Fibroblast of pulmonary artery (primary cell): ENCODE measurements at places on chromosomes 4 and X.
A peak's percentile ranks its signal among the peaks of the same experiment; 100 is the strongest.

GRCh38 chrX:115494161-115494560, 66.8 kb upstream of the PLS3 start:
- DNase-seq, result no peak

DNA sequence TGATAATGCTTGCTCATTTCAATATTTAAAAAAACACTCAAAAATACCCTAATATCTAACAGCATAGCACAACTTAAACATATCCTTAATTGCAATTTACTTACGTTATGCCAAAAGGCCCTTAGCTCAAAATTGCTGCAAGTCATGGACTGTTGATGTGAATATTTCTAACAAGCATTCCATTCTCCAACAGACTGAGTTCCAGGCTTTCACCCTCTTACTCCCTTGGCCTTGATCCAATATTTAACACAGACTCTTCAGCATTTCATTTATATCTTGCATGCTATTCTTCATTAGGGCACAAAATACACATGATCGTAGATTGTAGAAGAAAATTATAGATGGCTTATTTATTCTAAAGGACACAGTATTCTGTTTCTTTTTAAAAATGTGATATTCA, 96.5 kb downstream of the RNF150 start:
- no peak for DNase-seq

DNA sequence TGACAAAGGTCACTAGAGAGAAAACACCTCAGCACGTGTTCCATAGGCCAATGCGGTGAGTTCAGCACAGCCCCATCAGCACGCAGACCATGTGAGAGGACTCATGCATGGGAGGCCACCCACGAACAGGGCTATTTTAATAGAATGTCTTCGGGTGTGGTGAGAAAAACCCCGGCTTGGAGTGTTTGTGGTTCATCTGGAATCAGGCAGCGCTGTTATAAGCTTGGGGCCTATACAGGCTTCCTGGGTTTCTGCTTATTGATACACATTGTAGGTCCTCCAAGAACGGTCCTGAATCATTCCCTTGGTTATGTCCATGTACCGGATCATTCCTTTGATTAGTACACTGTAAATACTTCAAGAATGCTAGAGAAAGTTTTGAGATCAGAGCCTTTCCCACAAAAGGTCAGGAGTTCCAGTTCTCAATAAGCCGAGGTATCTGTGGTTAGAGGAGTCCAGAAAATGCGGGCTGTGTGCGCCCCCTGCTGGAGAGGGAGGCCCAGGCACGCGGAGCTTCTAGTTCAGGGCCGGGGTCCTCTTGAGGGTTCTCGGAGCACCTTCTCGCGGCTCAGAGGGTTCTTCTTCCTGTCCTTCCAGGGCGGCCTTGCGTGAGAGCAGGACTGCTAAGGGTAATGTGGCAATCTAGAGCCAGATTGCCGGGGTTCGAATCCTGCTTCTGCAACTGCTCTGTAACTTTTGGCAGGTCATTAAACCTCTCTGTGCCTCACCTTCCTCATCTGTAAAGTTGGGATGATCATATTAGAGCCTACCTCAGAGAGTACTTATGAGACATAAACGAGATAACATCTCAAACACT, 51.8 kb downstream of the TLR10 start:
- DNase-seq, result peak; percentile 85

GRCh38 chr4:176259330-176260090, 9.5 kb downstream of the ASB5 start:
- peak; percentile 51 for DNase-seq

DNA sequence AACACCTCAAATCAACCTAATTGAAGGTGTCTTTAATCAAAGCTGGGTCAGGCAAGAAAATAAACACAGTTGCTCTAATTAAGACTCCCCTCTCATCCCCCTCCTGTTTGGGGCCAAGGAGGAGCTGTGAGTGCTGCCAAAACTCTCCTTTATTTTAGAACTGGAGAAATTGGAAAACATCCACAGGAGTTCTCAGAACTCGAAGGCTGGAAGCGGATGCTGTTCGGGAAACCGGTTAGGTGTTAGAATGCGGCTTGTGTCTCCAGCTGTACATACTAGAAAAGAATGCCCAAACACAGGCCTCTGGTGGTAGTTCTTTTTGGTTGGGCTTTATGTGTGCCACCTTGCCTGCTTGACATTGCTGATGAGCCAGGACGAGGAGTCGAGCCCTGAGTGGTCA, 118.2 kb downstream of the GPR143 start:
- no peak for DNase-seq

DNA sequence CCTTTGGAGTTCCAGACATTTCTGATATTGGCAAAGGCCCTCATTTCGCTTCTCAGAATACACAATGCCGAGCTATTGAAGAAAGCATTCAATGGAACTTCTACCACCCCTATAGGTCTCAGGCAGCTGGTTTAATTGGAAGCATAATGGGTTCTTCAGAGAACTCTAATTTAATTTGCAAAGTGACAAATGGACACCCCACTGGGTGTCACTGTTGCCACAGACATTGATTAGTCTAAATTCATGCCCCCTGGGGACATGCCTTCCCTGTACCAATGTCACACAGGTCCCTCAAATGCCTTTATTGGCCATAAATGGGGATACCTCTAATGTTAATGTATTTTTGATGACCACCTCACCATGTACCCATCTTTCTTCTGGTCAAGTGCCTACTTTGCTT, 22.9 kb upstream of the TMEM255A start:
- DNase-seq, result no peak

GRCh38 chrX:39309721-39310152, 508.5 kb downstream of the MID1IP1 start:
- peak; percentile 46 for DNase-seq

DNA sequence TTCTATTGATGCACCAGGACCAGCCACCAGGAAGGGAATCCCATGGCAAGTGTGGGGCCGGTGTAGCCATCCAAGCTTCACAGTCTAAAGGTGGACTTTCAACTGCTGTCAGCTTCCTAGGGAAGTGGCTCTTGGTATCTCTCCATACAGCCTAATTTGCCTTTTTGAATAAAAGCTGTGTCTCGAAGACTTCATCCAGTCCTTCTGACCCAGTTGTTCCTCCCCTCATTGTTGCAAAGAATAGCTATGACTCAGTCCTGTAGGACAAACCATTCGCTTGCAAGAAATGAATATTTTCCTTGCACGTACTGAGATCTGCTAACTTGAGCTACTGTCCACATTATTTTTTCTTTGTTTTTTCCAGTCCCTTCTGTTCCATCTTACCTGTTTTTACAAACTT, 145.1 kb upstream of the CTSO start:
- DNase-seq, result peak; percentile 42

- peak; percentile 64 for DNase-seq
Measured at GRCh38 chr4:159374749-159375530, 272.1 kb downstream of the RAPGEF2 start.

DNA sequence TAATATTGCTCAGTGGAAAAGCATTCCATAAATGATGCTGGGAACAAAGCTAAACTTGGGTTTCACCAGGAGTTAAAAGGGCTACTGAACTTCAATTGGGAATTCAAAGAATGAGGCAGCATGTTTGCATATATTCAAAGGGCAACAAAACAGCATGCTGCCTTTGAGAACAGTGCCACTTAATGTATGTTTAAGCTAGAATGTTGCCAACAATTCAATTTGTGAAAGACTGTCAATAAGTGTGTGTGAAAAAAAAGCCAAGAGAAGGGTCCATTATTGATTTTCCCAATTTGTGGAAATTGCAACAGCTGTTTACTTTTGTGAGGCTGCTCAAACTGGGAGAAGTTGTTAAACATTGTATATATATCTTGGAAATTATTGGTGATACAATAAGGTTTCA, 701.9 kb upstream of the ACTRT1 start:
- DNase-seq, result no peak

- no peak for DNase-seq
Measured at GRCh38 chrX:113059714-113060113, 219.1 kb upstream of the AMOT start.

GRCh38 chr4:122796801-122797404, 29.7 kb upstream of the FGF2 start:
- no peak for DNase-seq

DNA sequence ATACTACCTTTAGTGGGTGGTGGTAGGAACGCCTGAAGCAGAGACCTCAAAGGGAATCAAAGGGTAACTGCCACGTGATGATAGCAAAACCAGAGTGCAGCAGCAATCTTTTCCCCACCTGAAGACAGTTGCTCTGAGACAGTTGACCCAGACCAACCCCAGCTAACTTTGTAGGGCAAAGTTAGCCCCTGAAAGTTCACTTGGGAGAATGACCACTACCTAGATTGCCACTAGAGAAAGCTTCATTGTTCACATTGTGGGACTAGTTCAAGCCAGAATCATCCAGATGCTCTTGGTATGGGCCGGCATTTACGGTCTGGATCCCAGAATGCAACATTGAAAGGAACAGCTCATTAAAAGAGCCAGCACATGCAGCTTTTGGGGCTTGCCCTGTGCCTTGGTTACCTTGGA, 4.1 kb downstream of the SEPTIN6 start:
- no peak for DNase-seq
